ENCODE measurements at places on chromosomes 3 and 15. TPM values are rescaled to one million over a fixed set of nuclear protein-coding genes. Genes with fewer than 3 reads are reported as not detected.

GRCh38 chr15:33636234-33636633 is 325.5 kb downstream of the RYR3 start:
- DNase-seq: no peak
- H3K27me3 ChIP-seq: peaks cover 20% of the 10 kb centered on the region
- H3K4me3 ChIP-seq: no peak overlapping the region
- no peaks in the 10 kb centered on the region for H3K36me3 ChIP-seq
- H3K27ac ChIP-seq: no peak overlapping the region
- no peaks in the 10 kb centered on the region for H3K4me1 ChIP-seq

GRCh38 chr3:81521855-81522254 is 239.6 kb downstream of the GBE1 start:
- no peak for DNase-seq
- peaks cover 12% of the 10 kb centered on the region for H3K36me3 ChIP-seq
- no peak overlapping the region for H3K27ac ChIP-seq
- H3K4me3 ChIP-seq: no peak overlapping the region
- no peaks in the 10 kb centered on the region for H3K4me1 ChIP-seq

The CELSR3 gene
- total RNA-seq: 7.4 TPM

- H3K27me3 ChIP-seq: no peaks in the 10 kb centered on the region
- H3K4me3 ChIP-seq: no peak overlapping the region
- H3K4me1 ChIP-seq: peaks cover 55% of the 10 kb centered on the region
- no peak for DNase-seq
Observed at GRCh38 chr15:32851572-32851971, 133.8 kb downstream of the GREM1 start.

DNA sequence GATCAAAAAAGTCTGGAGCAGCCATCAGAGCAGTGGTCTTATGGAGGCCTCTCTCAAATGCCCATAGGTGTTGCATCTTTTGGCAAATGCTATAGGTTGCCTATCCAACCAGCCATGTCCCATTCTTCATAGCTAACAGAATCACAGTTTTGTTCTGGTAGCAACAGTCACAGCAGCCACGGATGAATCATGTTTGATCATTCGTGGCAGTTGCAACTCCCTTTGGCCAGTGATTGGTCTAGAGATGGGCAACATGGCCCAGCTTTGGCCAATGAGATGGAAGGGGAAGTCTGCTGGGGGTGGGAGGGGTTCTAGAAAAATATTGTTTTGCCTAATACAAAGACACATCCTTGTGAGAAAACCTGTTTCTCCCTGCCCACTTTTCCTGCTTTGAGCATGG is 50.3 kb upstream of the PPP2R3A start:
- H3K4me1 ChIP-seq: peaks cover 6% of the 10 kb centered on the region
- DNase-seq: no peak
- H3K27ac ChIP-seq: no peak overlapping the region
- H3K27me3 ChIP-seq: no peaks in the 10 kb centered on the region
- no peaks in the 10 kb centered on the region for H3K36me3 ChIP-seq
- no peak overlapping the region for H3K4me3 ChIP-seq

DNA sequence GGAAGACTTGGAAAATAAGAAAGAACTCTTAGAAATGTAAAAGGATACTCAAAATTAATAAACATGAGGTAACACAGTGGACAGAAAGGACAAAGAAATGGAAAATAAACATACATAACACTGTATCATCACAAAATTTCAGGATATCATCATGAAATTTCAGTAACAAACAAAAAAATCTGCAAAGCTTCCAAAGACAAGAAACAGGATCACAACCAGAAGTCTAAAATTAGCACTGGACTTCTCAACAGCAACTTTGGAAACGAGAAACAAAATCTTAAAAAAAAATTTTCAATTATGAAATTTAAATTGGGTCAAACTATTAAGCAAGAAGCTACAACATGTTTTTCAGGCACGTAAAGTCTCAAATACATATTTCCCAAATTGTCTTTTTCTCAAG is 238.8 kb downstream of the STAG1 start:
- peaks cover 8% of the 10 kb centered on the region for H3K36me3 ChIP-seq
- H3K4me3 ChIP-seq: no peak overlapping the region
- no peak overlapping the region for H3K27ac ChIP-seq
- no peak for DNase-seq
- H3K4me1 ChIP-seq: peaks cover 8% of the 10 kb centered on the region

The TUSC7 gene
- not detected for total RNA-seq

GRCh38 chr3:124033360-124034015 is 41.6 kb upstream of the ROPN1 start:
- peaks cover 16% of the 10 kb centered on the region for H3K4me1 ChIP-seq
- peak; percentile 85 for DNase-seq
- H3K27me3 ChIP-seq: peaks cover 33% of the 10 kb centered on the region
- no peaks in the 10 kb centered on the region for H3K36me3 ChIP-seq

The IFT80 gene
- total RNA-seq: 43.3 TPM

GRCh38 chr3:106176734-106177133 is 307.9 kb upstream of the CBLB start:
- peaks cover 34% of the 10 kb centered on the region for H3K4me1 ChIP-seq
- H3K27ac ChIP-seq: peak overlapping the region; percentile 78
- peak overlapping the region; percentile 49 for H3K4me3 ChIP-seq
- no peaks in the 10 kb centered on the region for H3K27me3 ChIP-seq
- DNase-seq: no peak

All from osteocyte (in vitro differentiated cells).